ENCODE measurements at places on chromosomes 6 and 20. TPM values are rescaled to one million over a fixed set of nuclear protein-coding genes. Genes with fewer than 3 reads are reported as not detected.

Gene SLC9A8
- 7.6 TPM for total RNA-seq

Gene UNC5CL
- total RNA-seq = 7.6 TPM

Gene EYA4
- total RNA-seq = not detected

Gene PTCHD4
- total RNA-seq = 2.8 TPM

Gene ACSS1
- not detected for total RNA-seq

Gene TCP11
- total RNA-seq = not detected

Gene OXT
- total RNA-seq = not detected

Gene LZTS3
- 30.9 TPM for total RNA-seq

Gene TUBB
- total RNA-seq = 939 TPM

Gene SLC22A1
- 0.42 TPM for total RNA-seq

Gene KIAA0408
- 0.27 TPM for total RNA-seq

Gene SEMG1
- not detected for total RNA-seq

Gene PM20D2
- 11.4 TPM for total RNA-seq

Gene SYCP2
- not detected for total RNA-seq

Gene GATA5
- total RNA-seq = 103 TPM

Gene FAM83C
- 0.49 TPM for total RNA-seq

Gene RNF182
- total RNA-seq = 1.3 TPM

Gene TAB2
- 39.0 TPM for total RNA-seq

Gene CLDN20
- total RNA-seq = not detected

Gene CCN2
- total RNA-seq = 17.2 TPM

Gene GSTA3
- total RNA-seq = 0.32 TPM

Gene SYS1
- 28.0 TPM for total RNA-seq

Gene CGA
- 0.53 TPM for total RNA-seq

Gene PGBD1
- total RNA-seq = 7.5 TPM

Gene RIPPLY2
- total RNA-seq = 0.35 TPM

Gene HLA-DRB1
- total RNA-seq = 0.63 TPM

Gene PNPLA1
- total RNA-seq = not detected

Gene SMIM13
- total RNA-seq = 8.9 TPM

Gene THEMIS
- not detected for total RNA-seq

Gene TXNDC5
- 104 TPM for total RNA-seq

Gene FRK
- total RNA-seq = 0.60 TPM

Gene PPIL4
- 23.0 TPM for total RNA-seq

Gene ABHD16B
- not detected for total RNA-seq

Gene LPIN3
- total RNA-seq = 17.0 TPM

Gene FILIP1
- 107 TPM for total RNA-seq

Gene BTBD3
- total RNA-seq = 33.2 TPM

Gene COX4I2
- not detected for total RNA-seq

Gene TBP
- 17.6 TPM for total RNA-seq

Gene ZNF391
- 3.7 TPM for total RNA-seq

Gene ZSCAN12
- total RNA-seq = 7.6 TPM

Gene ELOVL5
- 37.2 TPM for total RNA-seq

Data from cardiac muscle cell (in vitro differentiated cells and primary cell).